ENCODE measurements at places on chromosomes 7 and 10. TPM values are rescaled to one million over a fixed set of nuclear protein-coding genes. Genes with fewer than 3 reads are reported as not detected.

- peak; percentile 14 for DNase-seq
Observed at GRCh38 chr10:116272440-116273283, at the start of gene GFRA1. TSS of gene GFRA1 (minus strand) at chr10:116273206. CDS start at chr10:116272029, 1,177 bp downstream.

GRCh38 chr10:90530521-90530920 is 327.3 kb downstream of the HTR7 start:
- DNase-seq, result no peak

GRCh38 chr10:130766071-130766470 is 545.5 kb downstream of the TCERG1L start:
- no peak for DNase-seq

DNA sequence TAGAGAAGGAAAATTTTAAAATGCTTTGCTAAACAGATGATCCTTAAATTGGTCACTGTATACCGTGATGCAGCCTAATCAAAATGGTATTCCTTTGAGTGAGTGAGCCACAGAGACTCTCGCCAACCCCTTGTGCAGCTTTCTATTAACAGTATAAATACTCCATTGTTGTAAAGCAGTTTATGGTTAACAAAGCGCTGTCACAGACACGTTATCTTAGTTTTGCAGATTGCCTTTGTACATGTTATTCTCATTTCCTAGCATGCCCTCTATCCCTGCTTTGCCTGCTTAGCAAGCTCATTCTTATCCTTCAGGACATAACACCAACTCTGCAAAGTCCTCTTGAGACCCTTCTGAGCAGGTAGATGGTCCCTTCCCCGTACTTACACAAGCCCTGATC is 694.4 kb downstream of the AUTS2 start:
- DNase-seq, result no peak

DNA sequence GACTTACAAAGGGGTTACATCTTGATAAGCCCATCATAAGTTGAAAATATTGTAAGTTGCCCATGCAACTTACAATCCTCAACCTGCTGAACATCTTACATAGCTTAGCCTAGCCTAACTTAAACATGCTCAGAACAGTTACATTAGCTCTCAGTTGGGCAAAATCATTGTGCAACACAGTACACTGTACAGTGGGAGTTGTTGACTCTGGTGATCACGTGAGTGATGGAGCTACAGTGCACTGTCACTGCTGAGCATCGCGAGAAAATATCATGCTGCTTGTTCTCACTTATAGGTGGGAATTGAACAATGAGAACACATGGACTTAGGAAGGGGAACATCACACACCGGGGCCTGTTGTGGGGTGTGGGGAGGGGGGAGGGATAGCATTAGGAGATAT is 214.9 kb upstream of the ZMIZ1 start:
- DNase-seq, result no peak

DNA sequence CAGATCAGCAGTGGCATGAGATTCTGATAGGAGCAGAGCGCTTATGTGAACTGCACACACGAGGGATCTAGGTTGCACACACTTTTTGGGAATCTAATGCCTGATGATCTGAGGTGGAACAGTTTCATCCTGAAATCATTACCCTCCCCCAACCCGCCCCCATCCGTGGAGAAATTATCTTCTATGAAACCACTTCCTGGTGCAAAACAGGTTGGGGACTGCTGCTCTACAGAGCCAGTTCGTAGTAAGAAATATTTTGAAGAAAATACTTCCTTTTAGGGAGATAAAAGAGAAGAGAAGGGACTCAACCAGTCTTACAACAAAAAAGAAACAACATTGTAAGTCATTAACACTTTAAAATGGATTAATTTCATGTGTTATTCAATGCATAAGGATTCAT is 1308.2 kb downstream of the GATA3 start:
- no peak for DNase-seq

DNA sequence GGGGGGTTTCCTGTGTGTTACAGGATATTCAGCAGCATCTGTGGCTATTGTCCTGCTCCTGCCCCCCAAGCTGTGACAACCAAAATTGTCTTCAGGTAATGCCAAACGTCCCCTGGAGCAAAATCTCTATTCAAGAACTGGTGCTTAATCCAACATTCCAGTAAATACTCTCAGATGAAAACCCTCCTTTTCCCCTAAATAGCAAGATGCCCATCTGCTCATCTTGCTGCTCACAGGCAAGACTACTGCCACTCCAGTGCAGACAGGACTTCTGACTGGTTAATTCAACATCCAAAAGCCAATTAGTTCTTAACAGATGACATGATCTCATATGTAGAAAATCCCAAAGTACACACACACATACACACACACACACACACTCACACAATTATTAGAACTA is 20.5 kb upstream of the JAZF1 start:
- DNase-seq, result no peak

GRCh38 chr10:102604439-102604841 is 39.8 kb upstream of the TRIM8 start:
- no peak for DNase-seq

DNA sequence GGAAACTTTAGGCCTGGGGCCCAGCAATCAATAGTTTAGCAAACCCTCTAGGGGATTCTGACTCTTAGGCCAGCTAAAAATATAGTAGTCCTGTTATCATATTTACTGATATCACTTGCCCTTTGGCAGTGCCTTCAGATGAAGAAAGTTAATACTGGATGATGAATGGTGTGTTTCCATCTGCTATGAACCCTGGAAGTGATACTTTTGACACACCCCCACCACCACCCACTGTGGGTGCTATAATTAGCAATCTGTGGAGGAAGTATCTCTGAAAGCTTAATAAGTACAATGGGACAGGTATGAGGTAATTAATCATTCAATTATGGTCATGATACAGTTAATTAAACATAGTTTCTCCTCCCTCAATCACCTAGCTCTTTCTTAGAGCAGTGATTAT is 90.4 kb upstream of the LRRTM3 start:
- DNase-seq, result no peak

DNA sequence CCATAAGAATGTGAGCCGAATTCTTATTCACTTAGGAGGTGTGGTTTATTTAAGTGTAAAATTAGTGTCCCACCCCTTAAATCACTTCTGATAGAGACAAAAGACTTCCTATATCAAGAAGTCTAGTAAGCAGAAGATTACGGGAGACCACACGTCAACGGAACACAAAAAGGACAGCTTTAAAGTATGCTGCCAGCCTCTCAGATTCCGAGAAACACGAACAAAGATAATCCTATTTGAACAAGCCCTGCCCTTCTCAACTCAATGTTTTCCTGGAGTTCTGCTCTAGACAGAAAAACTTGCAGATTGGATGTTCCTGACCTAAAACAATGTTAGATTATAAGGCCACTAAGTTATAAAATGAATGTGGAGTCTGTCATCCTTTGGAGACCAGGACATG is 4.9 kb upstream of the MCU start:
- no peak for DNase-seq

AMZ1 gene
- total RNA-seq, result 0.14 TPM

C10orf62 gene
- not detected for total RNA-seq

MRPS33 gene
- total RNA-seq, result 104 TPM
